ENCODE measurements at places on chromosomes 6 and 20.

DNA sequence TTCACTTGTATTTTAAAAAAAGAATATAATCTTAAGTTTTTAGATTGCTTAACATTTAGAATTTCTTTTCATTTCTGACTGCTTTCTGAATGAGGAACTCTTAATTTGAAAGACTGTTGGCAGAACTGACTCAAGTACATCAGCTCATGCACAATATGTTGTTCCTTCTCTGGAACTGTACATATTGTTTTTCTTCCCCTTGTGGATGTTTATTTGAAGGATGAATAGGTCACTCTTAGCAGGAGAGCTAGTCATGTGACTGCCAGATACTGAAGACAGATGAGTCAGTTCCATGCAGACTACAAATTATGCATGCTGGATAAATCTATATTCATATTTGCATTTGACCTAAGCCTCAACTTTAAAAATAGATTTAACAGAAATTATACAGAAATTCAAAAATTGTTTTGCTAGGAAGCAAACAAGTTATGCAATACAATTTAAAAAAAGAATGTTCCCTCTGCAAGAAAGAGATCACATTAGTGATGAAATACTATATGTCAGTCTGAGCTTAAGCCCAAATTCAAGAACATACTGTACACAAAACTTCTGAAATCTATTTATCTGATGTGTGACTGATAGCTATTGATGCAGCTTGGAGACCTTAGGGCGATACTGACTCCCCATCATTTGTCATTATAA, 1274.9 kb upstream of the GJE1 start:
- no peak for DNase-seq

DNA sequence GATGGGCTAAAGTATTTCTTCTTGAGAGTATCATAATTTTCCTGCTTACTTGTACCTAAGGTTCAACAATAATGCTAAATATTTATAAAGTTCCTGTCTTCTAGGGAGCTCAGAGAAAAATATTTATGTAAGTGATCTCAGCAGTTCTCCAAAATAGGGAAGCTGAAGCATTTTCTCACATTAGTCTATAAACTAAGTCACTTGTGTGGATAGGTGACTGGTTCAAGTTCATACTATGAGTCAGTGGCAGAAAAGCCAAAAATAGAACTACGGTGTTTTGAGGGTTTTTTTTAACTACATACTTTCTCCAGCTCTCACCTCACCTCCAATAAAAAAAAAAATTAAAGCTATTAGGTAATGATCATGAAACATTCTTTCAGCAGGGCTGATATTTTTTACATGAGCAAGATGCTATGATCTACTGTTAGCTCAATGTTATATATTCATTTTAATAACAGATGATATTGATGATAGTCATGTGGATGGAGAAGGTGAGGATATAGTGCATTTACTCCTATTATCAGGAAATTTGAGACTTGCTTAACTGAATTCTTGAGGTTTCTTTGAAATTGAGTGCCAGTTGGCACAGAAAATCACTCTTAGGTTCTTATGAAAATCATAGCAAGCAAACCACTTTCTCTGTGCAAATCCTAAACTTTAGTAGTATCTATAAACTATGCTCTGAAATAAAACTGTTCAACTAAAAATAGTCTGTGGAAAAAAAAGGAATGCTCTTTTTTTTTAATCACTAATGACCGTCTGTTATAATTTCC, 4.1 kb upstream of the MOXD1 start:
- no peak for DNase-seq

DNA sequence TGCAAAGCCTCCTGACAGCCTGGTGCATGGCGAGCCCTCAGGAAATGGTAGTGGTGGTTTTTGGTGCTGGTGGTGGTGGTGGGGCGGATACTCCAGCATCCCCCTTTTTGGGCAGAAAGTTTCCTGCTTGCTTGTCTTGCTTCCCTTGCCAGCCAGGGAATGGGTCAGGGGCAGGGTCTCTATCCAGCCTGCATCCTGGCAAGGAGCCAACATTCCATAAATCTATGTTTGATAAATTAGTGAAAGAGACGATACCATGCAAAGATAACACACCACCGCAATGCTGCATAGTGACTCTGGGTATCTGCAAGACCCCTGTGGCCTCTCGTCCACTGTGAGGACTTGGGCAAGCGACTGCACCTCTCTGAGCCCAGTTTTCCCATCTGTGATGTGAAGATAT, 246.2 kb downstream of the LRFN2 start:
- no peak for DNase-seq

GRCh38 chr6:63862486-63863198, 227.0 kb downstream of the PHF3 start:
- DNase-seq = no peak

- DNase-seq = no peak
These were observed 47.6 kb upstream of the NNAT start for GRCh38 chr20:37473249-37474000.

DNA sequence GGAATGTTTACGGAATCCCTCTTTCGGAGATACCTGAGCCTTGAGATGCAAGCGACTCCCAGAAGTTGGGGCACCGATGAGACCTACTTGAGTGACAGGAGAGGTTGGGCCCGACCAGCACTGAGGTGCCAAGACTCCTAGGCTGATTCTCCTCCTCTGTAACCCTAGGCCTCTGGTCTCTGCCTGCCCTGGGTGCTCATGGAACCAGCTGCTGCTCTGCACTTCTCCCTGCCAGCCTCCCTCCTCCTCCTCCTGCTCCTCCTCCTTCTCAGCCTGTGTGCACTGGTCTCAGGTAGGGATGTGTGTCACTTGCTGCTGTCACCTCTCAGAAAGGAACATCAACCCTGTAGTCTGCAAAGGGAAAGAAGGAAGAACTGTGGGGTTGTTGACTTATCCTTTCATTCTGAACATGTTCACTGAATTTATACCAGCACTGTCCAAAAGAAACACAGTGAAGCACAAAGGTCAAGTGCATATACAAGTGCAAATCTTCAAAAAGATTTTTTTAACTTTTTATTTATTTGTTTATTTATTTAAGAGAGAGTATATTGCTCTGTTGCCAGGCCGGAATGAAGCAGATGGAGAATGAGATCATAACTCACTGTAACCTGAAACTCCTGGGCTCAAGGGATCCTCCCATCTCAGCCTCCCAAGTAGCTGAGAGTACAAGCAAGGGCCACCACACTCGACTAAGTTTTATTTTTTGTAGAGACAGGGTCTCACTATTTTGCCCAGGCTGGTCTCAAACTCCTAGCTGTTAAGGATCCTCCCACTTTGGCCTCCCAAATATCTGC, 913 bp downstream of the BTN2A2 start:
- DNase-seq = no peak

DNA sequence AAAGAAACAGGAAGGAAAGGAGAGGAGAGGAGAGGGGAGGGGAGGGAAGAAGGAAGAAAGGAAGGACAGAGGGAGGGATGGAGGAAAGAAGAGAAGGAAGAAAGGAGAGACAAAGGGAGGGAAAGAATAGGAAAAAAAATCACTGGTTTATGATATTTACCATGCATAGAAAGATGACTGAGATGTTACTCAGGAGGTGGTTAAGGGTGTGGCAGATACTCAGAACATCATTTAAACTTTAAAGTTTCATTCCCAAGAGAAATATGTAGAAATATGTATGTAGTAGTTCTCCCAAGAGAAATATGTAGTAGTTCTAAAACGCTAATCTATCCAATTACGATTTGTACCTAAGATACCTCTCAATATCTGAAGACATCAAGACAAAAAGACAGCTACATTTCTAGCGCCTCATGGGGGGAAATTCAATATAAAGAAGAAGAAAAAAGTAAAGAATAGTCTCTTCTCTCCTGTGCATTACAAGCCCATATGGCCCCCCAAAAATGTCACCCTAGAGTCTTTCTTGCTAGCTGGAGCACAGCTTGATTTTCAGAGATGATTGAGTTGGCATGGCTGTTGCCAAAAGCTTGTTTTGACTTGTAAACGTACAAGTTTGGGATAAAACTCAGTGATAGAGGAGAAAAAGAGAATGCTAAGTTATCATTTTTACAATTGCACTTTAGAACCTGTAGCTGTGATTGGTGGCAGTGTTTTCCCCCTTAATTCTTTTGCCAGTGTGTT, 539.2 kb downstream of the CDH26 start:
- DNase-seq = no peak

GRCh38 chr6:135062735-135063134, 8.1 kb upstream of the HBS1L start:
- no peak for DNase-seq

- DNase-seq = no peak
These were observed 102.0 kb downstream of the PHACTR3 start for GRCh38 chr20:59706400-59706693.

DNA sequence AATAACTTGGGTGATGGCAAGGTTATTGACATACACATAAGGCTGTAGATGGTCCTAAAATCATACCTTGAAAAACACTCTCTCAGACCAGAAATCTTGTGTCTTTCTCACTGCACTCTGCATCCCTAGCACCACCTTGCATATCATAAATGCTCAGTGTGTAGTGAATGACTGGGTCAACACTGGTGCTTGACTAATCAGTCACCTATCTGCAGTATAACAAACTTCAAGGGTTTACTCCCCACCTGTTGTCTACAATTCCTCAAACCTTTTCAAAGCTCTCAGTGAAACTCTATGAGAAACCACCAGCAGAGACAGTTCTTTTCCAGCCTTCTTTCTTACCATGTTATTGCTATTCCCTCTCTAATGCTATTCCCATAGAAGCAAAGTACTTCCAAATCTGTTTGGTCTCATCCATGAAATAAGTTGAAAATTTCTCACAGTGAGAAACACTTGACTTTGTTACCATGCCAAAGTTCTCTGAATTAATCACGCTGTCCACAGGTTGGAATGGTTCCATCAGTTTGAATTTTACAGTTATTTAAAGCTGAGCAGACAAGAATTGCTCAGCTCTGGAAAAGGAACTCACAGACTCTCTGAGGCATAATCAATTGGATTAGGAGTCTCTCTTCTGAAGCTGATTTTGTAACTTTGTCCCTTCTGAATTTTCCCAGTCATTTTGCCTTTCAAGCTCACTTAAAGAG, 104.8 kb upstream of the EYA4 start:
- no peak for DNase-seq

GRCh38 chr6:33314943-33315792, 1.3 kb upstream of the TAPBP start:
- no peak for DNase-seq

- DNase-seq = no peak
These were observed 40.2 kb downstream of the E2F3 start for GRCh38 chr6:20441921-20442320.

- no peak for DNase-seq
These were observed 724 bp downstream of the CDKN1A start for GRCh38 chr6:36679043-36679833.

GRCh38 chr6:89775150-89775549, 44.4 kb downstream of the MDN1 start:
- no peak for DNase-seq

- no peak for DNase-seq
These were observed 533 bp downstream of the OSTM1 start for GRCh38 chr6:108074057-108074358.

DNA sequence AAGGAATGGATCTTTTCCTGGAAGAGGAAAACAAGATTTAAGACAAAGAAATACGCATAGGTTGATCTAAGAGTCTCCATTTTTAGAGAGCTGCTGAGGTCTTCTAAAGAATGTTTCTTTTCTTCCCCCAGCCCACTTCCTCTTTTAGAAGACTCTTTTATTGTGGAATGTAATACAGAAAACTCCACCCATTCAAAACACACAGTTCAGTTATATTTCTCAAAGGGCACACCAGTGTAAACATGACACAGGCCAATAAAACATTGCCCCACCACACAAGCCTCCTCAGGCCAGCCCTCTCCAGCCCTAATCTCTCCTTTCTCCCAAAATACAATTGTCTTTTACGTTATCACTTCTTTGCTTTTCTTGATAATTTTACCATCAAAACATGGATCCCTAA, 42.8 kb downstream of the SLC35B3 start:
- no peak for DNase-seq

- no peak for DNase-seq
These were observed 170.1 kb downstream of the LRFN2 start for GRCh38 chr6:40417031-40417430.

- DNase-seq = no peak
These were observed 58.2 kb downstream of the NFATC2 start for GRCh38 chr20:51484141-51484815.

DNA sequence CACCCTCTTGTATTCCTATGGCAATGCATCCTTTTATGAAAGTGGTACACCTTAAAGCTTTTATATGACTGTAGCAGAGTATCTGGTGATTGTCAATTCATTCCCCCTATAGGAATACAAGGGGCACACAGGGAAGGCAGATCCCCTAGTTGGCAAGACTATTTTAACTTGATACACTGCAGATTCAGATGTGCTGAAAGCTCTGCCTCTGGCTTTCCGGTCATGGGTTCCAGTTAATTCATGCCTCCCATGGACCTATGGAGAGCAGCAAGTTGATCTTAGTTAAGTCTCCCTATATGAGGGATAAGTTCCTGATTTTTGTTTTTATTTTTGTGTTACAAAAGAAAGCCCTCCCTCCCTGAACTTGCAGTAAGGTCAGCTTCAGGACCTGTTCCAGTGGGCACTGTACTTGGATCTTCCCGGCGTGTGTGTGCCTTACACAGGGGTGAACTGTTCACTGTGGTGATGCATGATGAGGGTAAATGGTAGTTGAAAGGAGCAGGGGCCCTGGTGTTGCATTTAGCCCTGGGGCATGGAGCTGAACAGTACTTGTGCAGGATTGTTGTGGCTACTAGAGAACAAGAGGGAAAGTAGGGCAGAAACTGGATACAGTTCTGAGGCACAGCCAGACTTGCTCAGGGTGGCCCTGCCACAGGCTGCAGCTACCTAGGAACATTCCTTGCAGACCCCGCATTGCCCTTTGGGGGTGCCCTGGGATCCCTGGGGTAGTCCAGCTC, 292.1 kb downstream of the ESR1 start:
- DNase-seq = no peak

- DNase-seq = no peak
These were observed 21.8 kb downstream of the FAM209B start for GRCh38 chr20:56554869-56555268.

- no peak for DNase-seq
These were observed 128.6 kb upstream of the BACH2 start for GRCh38 chr6:90425161-90425641.

GRCh38 chr20:8671370-8671961, 397.4 kb upstream of the PLCB4 start:
- no peak for DNase-seq

DNA sequence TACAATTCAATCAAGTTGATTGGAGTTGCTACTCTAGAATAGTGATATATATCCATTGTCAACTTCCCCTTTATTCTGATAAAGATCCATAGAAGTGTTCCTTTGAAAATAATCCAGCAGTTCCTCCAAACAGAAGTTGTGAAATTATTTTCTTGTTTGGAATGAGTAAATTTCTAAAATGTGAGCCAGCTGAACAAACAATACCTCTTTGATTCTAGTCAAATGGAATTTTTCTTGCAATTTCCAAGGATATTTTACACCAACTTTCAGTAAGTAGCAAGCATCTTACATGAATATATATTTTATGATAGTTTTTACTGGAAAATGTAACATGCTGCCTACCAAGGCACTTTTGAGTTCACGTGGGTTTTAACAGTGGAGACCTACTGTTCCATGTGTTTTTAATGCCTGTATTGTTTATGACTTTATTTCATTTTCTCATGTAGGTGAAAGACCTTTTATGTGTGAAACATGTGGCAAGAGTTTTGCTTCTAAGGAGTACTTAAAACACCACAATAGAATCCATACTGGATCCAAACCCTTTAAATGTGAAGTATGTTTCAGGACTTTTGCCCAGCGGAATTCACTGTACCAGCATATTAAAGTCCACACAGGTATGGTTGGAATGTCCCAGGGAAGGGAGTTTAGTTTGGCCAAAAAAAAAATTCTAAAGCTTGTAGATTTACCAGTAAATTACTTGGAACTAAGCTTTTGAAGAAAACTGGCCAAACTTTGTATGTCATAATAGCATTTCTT, 6.5 kb downstream of the GZF1 start:
- DNase-seq = no peak

- no peak for DNase-seq
These were observed 1.8 kb downstream of the ASCC3 start for GRCh38 chr6:100879317-100879716.
